Left ventricle myocardium inferior (tissue), 1 donor: ENCODE measurements at places on chromosomes 5 and 9. TPM values are rescaled to one million over a fixed set of nuclear protein-coding genes. Genes with fewer than 3 reads are reported as not detected.
A peak's percentile ranks its signal among the peaks of the same experiment; 100 is the strongest.

DNA sequence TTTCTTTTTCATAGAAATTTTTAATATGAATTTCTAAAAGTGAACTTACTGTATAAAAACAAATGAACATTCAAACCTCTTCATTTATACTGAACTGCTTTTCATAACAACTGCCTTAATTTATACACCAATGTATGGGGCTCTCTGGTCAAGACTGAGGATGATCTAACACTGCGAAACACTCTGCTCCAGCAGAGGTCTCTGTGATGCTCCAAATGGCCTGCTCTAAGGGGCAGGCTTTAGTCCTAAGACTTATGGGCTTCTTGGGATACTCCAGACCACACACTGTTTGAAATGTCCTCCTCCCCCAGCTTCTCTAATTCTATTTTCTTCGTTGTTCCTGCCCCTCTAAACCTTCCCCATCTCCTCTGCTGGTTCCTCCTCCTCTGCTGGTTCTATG lies 58.5 kb downstream of the LIFR start:
- H3K4me3 ChIP-seq: no peak overlapping the region
- peaks cover 85% of the 10 kb centered on the region for H3K36me3 ChIP-seq
- DNase-seq: no peak
- H3K27ac ChIP-seq: no peak overlapping the region

DNA sequence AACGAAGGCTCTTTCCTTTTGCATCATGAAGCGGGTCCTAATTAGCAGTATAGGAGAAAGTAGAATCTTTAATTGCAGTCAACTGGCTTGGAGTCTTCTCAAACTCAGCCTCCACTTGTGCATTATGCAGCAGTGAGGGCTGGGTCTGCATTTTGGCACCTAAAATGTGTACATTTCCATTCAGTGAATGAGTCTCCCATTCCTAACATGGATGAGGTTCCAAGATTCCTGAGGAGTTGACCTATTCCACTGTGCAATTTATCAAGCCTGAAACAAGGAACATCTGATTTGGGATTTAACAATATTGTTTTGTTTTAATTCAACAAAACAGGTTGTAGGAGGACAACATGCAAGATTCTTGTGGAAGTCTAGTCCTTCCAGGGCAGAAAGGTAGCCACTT lies 171.8 kb upstream of the S1PR3 start:
- peaks cover 4% of the 10 kb centered on the region for H3K27me3 ChIP-seq
- no peak overlapping the region for H3K4me3 ChIP-seq
- no peak for DNase-seq
- H3K36me3 ChIP-seq: no peaks in the 10 kb centered on the region
- H3K4me1 ChIP-seq: peaks cover 36% of the 10 kb centered on the region
- no peak overlapping the region for H3K27ac ChIP-seq

DNA sequence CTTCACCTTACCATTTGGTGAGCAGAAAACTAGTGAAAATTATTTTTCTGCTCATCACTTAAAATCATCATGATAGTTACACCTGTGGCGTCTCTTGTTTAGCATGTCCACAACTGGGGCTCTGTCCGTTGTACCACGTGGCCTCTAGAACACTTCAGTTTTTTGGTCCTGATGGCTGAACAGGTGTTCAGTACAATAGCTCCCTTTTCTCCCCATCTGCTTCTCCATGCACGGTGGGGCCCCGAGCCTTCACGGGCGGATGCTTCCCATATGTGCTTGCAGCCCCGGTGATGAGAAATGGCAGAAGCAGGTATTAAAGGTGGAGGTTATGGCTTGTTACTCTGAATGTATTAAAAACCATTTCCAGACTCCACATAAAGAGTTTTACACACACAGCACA lies 304.1 kb downstream of the CWC27 start:
- no peaks in the 10 kb centered on the region for H3K27me3 ChIP-seq
- no peak overlapping the region for H3K4me3 ChIP-seq
- no peak for DNase-seq
- peaks cover 16% of the 10 kb centered on the region for H3K4me1 ChIP-seq

- peaks cover 95% of the 10 kb centered on the region for H3K4me1 ChIP-seq
- no peaks in the 10 kb centered on the region for H3K27me3 ChIP-seq
- H3K4me3 ChIP-seq: no peak overlapping the region
- peak overlapping the region; percentile 76 for H3K27ac ChIP-seq
- peak; percentile 10 for DNase-seq
These were observed 23.1 kb downstream of the IRF1 start for GRCh38 chr5:132467287-132467984.

- peak overlapping the region; percentile 65 for H3K27ac ChIP-seq
- H3K27me3 ChIP-seq: no peaks in the 10 kb centered on the region
- no peak for DNase-seq
- H3K4me3 ChIP-seq: peak overlapping the region; percentile 47
- H3K36me3 ChIP-seq: no peaks in the 10 kb centered on the region
These were observed 39.7 kb downstream of the PAM start for GRCh38 chr5:102794677-102795331.

C9orf153 gene
- total RNA-seq: 0.38 TPM

TMEM167A gene
- total RNA-seq: 49.1 TPM

GRM6 gene
- not detected for total RNA-seq

WHRN gene
- 0.80 TPM for total RNA-seq
